GM13977 (cell line): ENCODE measurements at places on chromosomes 3 and 15.
A peak's percentile ranks its signal among the peaks of the same experiment; 100 is the strongest.

DNA sequence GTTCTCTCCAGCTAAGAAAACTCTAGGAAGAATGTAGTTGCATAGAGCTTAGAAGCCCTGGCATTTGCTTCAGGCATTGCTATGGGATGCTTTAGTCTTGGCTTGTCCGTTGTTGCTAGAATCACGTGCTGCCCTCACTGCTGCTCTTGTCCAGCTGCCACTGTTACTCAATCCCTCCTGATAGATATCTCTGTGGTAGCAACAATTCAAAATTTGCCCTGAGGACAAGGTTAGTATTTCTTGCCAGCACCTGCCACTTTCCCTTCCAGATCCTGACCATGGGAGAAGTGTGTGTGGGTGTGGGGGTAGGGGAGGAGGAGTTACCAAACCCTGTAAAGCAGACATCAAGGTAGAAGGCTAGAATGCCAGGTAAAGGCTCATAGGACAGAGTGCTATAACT is 113.8 kb downstream of the PPM1L start:
- no peak for DNase-seq

GRCh38 chr3:130386604-130387263 is 41.3 kb downstream of the COL6A5 start:
- no peak for DNase-seq

- DNase-seq: no peak
Measured at GRCh38 chr3:19573644-19574043, 360.4 kb downstream of the EFHB start.

DNA sequence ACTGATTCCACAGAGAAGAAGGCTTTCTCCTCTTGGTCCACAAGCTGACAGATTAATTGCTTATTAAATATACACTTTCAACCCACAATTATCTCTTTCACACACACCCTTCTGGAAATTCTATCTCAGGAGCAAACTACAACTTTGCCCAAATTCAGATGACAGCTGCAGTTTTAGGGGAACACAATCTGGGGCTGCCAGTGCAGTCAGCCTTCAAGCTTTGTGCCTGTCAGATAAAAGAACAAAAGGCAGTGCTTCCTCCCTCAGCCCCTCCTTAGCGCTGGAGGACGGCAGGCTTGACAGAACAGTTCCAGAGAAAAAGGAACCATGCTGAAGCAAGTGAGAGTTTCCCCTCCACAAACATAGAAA is 99.6 kb downstream of the TMCC1 start:
- DNase-seq: peak; percentile 14

GRCh38 chr15:84752700-84753099 is 4.3 kb downstream of the ZNF592 start:
- DNase-seq: no peak

DNA sequence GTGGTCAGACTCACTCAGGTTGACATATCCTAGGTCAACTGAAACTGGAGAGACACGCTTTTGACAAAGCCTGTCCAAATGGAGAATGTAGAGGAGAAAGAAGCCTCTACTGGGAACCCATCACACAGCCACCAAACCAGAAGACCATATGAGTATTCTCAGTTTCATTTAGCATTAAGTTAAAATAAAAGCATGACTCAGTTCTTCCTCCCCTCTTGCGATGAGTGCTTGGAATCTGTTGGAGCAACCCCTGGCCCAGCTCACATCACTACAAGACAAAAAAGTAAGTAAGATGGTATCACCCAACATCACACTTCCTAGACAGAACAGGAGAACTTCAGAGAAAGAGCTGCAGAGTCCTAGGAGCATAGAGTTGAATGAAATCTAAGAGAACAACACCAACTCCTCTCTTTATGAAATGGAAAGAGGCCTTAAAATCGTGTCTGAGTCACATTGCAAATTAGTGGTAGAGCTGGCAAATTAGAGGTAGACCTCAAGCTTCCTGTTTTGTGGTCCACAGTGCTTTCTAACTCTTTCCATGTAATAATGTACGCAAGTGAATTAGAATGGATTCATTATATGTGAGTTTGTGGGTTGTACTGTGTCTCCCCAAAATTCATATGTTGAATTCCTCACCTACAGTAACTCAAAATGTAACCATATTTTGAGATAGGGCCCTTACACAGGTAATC is 51.2 kb downstream of the FGF12 start:
- no peak for DNase-seq

GRCh38 chr3:163722405-163722804 is 1355.9 kb downstream of the SI start:
- DNase-seq: no peak

GRCh38 chr3:78201091-78201490 is 1161.2 kb downstream of the ROBO2 start:
- DNase-seq: no peak

DNA sequence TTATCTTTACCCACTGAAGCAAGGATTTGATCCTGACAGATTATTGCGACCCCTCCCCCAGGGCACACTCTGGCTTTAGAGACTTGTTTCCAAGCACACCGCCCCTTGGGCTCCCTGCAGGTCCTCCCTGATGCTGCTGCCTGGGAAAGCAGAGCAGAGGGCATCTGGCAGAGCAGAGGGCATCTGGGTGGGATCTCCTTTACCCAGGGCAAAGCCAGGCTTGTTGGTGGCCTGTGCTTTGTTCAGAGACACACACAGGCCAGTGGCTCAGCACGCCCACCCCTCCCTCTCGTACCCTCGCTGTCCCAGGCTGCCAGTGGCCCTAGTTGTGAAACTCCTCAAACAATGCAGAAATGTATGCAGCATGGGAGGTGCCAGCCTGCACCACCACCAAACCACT is 4.8 kb downstream of the KLF13 start:
- no peak for DNase-seq

DNA sequence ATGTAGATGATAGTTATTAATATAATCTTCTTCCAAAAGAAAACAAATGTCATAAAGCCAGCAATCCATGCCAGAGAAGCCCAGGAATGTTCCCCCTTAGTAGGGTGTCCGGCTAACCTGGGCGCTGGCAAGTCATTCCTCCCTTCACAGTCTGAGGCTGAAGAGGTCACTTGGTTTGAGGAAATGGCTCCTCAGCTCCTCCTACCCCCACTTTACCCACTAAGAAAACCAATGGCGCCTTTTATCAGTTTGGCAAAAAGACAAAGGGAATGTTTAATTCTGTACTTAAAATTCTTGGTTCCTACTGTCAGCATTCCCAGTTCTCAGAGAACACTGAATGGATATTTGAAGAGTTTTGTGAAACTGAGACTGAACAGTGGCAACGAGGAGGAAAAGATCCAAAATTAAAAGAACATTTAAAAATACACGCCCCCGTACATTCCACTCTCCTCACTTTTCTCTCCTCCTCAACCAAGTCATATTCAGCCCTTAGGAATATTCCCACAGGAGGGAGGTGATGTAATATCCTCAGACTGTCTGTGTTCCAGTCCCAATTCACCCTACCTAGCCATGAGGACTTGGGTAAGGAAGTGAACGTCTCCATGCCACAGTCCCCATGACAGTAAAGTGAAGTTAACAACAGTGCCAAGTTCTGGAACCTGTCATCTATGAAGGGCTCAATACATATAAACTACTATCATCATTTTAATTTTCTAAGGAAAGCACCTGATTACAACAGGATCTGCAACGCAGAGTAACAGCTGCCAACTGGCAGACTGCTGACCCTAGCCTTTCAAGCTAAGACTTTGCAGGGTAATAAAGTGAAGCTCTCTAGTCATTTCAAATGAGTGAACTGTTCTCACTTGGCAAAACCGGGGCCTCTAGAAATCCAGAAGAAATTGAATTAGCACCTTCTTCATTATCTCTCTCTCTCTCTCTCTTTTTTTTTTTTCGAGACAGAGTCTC is 234.5 kb upstream of the ICE2 start:
- no peak for DNase-seq

DNA sequence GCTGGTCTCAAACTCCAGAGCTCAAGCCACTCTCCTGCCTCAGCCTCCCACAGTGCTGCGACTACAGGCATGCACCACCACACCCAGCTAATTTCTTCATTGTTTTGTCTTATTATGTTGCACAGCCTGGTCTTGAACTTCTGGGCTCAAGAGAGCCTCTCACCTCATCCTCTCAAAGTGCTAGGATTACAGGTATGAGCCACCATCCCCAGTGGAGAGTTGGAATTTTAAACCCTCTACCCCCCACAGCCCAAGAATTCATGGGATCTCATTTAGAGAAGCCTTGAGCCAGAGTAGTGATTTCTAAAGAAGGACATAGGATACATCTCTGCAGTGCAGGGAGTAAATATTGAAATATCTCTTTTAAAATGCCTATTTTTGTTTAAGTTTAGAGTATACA is 221.1 kb downstream of the CACNA2D3 start:
- no peak for DNase-seq

DNA sequence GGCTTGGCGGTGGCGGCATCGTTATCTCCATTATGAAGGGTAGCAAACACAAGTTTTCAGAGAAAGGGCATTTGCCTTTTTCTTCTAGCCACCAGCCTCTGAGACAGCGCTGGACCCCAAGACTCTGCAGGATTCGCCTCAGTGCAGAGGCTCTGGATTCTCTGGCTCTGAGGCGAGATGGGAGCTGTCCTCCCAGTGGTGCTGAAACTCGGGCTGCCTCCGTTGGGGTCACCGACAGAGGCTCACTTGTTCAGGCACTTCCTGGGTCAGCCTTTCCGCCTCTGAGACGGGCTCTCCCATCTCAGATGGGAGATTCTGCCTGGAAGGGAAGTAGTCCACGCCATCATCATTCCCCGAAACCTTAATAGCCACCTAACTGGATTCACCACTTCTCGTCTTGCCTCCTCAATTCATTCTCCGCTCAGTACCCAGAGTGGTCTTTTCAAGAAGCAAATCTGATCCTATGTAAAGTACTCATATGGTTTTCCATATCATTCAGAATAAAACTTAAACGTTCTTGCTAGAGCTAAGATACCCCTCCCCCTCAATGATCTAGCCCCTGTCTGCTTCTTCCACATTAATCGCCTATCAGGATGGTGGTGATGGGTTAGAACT is 76.9 kb downstream of the RHCG start:
- DNase-seq: no peak

DNA sequence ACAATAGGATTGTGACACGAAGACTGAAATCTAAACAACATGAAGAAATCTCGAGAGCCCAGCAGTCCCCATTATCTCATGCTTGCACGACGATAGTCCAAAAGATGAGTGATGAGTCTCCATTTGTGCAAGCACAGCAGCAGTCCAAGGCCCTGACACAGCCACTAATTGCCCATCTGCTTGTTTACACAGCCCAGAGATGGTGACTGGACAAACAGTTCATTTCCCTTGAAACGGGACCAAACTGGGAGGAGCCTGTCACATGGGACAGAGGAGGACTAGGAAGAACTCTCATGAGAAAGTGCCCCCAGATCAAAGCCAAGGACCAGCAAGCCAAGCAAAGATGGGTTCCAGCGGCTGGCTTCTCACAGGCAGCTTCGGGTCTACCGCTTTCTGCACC is 121.0 kb downstream of the GREM1 start:
- DNase-seq: no peak

DNA sequence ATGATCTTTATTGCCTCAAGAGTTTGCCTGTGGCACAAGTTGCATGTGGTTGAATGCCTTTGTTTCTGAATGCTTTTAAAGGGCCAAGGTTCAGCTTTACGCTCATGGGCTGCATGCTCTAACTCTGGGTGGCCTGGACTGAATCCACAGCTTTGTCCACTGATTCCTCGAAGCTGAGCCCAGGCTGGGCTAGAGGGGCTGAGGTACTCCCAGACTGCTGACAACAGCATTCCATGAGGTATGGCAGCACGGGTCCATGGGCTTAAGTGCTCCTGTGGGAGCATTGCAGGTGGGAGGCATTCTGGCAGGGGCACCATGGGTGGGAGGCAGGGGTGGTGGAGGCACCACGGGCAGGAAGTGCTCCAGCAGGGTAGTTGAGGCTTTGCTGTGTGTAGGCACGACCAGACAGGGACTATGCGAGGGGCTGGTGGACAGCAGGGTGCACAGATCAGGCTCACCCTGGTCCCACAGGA is 61.6 kb downstream of the GLCE start:
- DNase-seq: no peak

DNA sequence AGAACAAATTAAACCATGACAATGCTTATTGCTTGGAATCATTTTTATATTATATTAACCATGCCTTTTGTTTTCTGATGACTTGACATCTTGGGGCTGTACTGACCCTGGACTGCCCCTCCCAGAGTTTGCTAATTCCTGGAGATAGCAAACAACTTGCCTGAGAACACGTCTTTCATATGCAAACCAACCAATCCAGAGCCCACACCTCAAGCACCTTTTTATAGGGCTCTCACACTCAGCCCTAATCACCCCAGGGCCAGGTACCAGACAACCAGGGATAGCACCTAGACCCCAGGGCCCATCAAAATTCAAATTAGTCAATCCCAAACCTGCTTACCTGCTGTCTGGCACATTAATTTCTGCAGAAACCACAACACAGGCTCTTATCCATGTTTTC is 36.9 kb downstream of the MRPS11 start:
- no peak for DNase-seq

- no peak for DNase-seq
Measured at GRCh38 chr3:16255726-16256125, 9.0 kb downstream of the DPH3 start.

DNA sequence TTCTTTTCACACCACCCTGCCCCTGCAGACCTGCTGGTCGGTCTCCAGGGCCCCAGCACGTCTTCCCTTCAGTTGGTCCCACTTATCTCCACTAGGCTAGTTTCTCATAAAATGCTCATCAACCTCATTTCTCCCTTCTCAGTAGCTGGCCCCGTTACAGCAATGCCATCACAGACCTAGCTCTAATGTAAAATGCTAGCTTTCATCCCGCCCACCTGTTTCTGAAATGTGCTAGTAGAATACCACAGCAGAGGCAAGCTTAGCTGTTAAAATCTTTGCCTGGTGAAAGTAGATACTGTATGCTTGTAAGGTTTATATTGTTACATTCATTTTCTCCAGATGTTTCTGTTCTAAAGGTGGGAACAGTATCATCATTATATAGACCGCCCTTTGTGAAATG is 13.1 kb downstream of the MKRN2OS start:
- no peak for DNase-seq

- DNase-seq: no peak
Measured at GRCh38 chr15:57235873-57236272, 140.4 kb upstream of the CGNL1 start.

DNA sequence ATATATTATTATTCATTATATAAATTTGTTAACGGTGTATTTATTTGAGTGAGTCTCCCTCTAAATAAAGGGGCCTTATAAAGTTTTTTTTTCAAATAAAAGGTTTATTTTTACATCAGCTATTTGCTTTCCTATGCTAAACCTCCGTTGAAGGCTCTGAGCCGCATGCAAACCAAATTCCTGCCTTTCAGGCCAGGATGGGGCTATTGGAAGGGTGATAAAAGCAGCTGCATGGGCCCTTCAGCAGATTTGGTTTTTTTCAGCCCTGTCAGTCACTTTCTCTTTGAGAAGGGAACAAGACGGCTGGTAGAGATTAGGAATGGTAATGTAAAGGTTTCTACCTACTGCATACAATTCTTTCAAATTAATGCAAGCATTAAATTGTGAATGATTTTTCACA is 244.2 kb downstream of the WNT5A start:
- no peak for DNase-seq

- DNase-seq: no peak
Measured at GRCh38 chr3:51961602-51962569, 5.4 kb downstream of the PCBP4 start.

GRCh38 chr3:162769564-162769963 is 1273.0 kb downstream of the OTOL1 start:
- no peak for DNase-seq

GRCh38 chr3:31184261-31185061 is 290.0 kb upstream of the GADL1 start:
- DNase-seq: no peak
